ENCODE measurements at places on chromosomes 16 and 17. TPM values are rescaled to one million over a fixed set of nuclear protein-coding genes. Genes with fewer than 3 reads are reported as not detected.

MEIOC gene
- not detected for total RNA-seq

CRYBA1 gene
- total RNA-seq, result not detected

GUCY2D gene
- not detected for total RNA-seq

ASGR2 gene
- total RNA-seq, result not detected

TPSD1 gene
- total RNA-seq, result not detected

EPX gene
- not detected for total RNA-seq

CHST6 gene
- 6.6 TPM for total RNA-seq

TRIM65 gene
- total RNA-seq, result 11.8 TPM

BCL6B gene
- total RNA-seq, result 9.1 TPM

TPSG1 gene
- total RNA-seq, result not detected

ABCA10 gene
- total RNA-seq, result 7.3 TPM

Measured in adrenal gland (tissue), 19 donors.